ENCODE measurements at places on chromosomes 5 and 9.

GRCh38 chr5:60699609-60700415, at the start of gene DEPDC1B:
Gene DEPDC1B (minus strand): TSS chr5:60700166. CDS start chr5:60700093, 73 bp downstream.
- peak; percentile 35 for DNase-seq

DNA sequence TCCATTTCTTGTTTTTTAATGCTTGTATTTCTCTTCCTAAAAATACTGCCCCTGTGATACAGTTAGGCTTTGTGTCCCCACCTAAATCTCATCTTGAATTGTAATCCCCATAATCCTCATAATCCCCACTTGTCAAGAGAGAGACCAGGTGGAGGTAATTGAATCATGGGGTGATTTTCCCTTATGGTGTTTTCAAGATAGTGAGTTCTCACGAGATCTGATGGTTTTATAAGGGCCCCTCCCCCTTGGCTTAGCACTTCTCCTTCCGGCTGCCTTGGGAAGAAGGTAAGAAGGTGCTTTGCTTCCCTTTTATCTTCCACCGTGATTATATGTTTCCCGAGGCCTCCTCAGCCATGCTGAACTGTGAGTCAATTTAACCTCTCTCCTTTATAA, 227.4 kb downstream of the MAN2A1 start:
- no peak for DNase-seq

DNA sequence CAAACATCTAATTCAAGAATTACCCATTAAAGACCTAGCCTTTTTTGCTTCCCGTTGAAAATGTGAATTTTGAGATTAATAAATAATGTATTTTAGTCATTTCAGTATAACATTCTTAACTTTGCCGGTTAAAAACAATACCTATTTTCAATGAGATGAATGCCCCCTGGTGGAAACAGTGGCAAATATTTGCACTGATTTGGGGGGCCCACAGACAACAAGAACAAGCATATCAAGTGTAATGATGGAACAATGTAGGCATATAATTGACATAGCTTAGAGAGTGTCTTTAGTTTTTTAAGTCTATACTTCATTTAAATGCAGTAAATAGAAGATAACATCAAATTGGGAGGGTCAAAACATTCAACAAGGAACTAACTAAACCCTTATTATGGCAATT, 111.9 kb downstream of the NTRK2 start:
- no peak for DNase-seq

- no peak for DNase-seq
These were observed 85.6 kb downstream of the PTTG1 start for GRCh38 chr5:160507221-160507721.

DNA sequence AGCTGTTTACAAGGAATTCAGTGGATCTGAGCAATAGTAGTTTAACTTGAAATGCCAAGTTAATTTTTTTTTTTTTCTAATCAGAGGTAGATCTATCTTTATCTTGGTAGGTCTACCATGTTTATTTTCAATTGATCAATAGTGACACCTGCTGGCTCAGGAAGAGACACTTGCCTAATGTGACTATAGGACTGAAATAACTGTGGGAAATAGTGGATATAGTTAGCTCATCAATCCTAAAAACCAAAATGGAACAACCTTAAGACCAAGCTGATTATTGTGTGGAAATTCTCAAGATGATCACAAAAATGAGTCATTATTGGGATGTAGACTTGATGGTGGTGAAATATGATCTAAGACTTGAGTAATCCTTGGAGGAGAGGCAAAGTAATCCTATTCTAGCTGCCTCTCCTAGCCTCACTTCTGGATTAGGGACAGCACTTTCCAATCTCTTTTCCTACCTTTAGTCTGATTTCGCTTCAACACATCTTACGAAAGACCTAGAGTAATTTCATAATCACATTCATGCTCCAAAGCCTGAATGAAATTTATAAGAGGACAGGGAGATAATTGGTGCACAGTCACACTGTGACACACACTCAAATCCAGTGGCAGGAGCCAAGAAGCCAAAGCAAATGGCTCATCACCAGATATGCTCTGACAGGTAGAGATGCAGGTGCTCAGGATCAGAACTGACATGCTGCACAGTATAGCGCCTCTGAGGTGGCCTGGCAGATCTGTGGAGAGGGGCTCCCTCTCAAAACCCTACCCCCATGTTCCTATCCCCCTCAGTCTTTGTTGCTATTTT, 156.3 kb downstream of the HMHB1 start:
- no peak for DNase-seq

DNA sequence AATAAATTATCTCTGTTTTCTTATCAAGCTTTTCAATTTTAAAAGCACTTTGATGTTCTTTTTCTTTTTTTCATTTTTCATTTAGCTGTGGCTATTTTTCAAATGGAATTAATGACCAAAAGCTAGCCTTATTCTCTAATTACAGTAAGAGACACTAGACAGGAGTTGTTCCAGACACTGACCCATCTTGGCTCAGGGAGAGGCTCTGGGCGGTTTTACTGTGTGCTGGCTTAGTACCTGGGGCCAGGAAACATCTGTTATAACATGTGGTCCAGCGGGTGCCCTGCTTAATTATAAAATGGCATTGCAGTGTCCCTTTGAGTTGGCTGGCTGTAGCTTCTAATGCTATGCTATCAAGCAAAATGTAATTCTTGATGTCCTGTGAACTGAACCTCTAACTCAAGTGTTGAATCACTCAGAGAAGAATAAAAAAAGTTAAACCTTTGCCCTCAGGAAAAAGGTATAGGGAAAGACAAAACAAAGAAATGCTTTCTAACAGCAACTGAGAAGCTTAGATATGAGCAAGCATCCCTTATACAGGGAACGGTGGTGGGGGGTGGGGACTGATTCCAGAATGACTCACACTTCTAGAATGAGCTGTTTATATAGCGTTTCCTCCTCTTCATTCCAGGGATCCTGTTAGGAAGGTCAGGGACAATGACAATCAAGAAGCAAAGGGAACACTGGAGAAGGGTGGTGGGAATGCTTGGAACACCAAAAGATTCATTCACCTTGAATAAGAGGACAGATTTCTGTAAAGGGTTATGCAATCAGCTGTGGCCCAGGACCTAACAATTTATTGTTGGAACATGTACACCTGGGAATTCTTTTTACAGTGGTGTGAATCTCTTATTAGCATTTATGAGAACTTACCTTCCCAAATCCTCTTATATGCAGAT, 58.7 kb upstream of the NFIB start:
- no peak for DNase-seq

Data from activated CD8-positive, alpha-beta memory T cell treated with anti-CD3 and anti-CD28 coated beads for 1 hour (primary cell).